ENCODE measurements at places on chromosomes 16 and 17.

- DNase-seq, result no peak
Measured at GRCh38 chr17:78661093-78661770, 84.0 kb upstream of the DNAH17 start.

- DNase-seq, result peak; percentile 53
Measured at GRCh38 chr16:1534021-1535020, 855 bp downstream of the TMEM204 start.

GRCh38 chr16:78906135-78906534, 694.4 kb downstream of the MAF start:
- DNase-seq, result no peak

- no peak for DNase-seq
Measured at GRCh38 chr16:11128211-11129141, 127.5 kb downstream of the SOCS1 start.

- DNase-seq, result no peak
Measured at GRCh38 chr16:51747329-51747728, 596.3 kb upstream of the SALL1 start.

DNA sequence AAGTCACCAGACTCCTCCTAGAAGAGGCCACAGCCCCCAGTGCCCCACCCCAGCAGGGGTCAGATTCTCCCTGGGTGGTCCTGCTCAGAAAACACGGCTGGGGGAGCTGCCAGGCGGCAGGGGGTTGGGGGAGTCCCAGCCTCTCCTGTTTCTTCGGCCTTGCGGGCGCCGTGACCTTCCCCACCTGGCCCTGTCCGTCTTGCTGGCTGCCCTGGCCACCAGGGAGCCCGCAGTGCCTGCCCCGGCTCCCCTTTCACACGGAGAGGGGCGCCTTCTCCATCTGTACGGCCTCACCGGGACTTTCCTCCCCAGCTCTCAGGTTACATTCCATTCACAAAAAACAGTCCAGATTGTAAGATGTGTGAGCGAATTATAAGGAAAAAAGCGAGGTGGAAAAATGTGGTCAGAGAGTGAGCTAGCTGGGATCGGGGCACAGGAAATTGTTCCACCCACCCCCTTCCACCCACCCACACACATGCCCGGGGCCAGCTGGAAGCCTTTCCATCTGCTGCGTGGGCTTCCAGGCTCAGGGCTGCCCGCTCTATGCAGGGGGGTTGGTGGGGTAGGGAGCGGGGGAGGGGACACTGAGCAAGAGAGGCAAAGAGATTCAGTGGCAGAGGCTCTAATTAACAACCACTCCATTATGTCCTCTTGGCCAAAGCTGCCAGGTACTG, 14.6 kb upstream of the CIBAR2 start:
- DNase-seq, result peak; percentile 36

DNA sequence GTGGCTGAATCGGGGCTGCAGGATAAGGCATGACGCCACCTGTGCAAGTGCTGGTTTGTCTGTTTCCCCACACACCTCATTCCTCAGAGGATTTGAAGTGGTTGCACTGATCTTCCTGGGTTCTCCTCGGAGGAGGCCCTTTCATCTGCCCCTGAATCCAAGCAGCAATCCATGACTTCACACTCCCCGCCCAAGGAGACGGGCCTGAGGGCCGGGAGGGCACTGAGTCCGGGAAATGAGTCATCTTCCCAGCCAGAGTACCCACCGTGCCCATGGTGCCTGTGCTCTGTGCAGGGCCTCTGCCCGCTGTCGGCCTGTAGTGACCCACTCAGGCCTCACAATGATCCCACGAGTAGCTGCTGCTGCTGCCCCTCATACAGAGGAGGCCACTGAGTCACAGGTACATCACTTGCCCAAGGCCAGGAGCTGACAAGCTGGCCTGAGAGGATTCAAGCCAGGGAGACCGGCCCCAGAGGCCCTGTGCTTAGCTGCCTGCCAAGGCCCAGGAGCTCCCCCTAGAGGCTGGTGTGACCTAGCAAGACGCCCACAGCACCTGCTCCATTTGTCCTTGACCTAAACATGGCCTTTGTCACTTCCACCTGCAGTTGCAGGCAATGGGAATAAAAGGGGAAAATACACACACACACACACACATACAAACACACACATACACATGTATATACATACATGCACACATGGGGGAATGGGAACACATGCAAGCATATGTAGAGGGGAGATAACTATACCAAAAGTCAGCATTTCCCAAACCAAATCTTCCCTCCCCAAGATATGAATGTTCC, 240.0 kb downstream of the C16orf95 start:
- peak; percentile 63 for DNase-seq

- peak; percentile 91 for DNase-seq
Measured at GRCh38 chr16:88686439-88687253, at the start of gene SNAI3. SNAI3 (minus strand) TSS chr16:88686507; CDS start chr16:88686406, 101 bp downstream.

- DNase-seq, result no peak
Measured at GRCh38 chr17:60328679-60329078, 63.3 kb downstream of the USP32 start.

DNA sequence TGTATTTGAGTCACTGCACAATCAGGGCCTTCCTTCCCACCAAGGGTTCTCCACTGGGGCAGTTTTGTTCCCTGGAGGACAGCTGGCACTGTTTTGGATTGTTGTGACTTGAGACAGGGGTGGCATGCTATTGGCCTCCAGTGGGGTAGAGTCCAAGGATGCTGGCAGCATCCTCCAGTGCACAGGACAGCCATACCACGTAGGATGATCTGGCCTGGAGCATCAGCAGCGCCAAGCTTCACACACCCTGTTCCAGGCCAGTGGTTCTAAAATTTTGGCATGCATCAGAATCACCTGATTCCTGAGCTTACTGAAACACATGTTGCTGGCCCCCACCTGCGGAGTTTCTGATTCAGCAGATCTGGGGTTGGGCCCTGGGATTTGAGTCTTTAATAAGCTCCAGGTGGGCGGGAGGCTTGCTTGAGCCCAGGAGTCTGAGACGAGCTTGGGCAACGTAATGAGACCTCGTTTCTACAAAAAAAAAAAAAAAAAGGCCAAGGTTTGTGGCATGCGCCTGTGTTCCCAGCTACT, 83.2 kb downstream of the MGAT5B start:
- DNase-seq, result no peak

DNA sequence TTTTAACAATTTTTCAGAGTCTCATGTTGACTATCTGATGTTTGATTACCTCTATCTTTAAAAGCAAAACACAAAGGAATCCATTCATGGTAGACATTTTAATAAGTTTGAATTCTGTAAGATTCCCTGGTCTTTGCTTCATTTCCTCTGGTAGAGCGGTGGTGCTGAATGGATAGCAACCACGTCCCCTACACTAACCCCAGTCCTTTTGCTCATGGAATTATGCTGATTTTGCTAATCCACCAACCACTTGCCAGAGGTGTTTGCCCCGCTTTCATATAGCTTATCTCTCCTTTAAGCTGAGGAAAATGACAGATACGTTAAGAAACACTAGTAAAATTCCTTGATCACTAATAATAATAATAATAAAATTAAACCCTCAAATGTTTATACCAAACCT, 9.5 kb downstream of the KCNJ16 start:
- DNase-seq, result no peak

DNA sequence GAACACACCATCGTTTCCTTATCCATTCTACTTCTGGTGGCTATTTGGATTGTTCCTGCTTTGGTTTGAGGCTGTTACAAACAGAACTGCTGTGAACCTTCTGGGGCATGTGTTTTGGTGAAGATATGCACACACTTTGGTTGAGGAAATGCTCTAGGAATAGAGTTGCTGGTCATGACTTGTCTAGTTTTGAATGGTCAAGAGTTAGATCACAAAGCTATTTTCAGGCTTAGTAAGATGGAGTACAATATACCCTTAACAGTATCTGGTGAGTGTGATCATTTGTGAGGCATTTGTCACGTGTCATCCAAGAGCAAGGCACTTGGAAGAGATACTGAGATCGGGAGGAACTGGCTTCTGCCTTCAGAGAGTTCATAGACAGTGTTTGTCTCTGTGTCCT, 47.0 kb upstream of the CACNG5 start:
- DNase-seq, result no peak

GRCh38 chr16:22014271-22014873, 6.5 kb downstream of the MOSMO start:
- DNase-seq, result no peak

GRCh38 chr17:30389756-30390300, 11.1 kb downstream of the CPD start:
- no peak for DNase-seq

DNA sequence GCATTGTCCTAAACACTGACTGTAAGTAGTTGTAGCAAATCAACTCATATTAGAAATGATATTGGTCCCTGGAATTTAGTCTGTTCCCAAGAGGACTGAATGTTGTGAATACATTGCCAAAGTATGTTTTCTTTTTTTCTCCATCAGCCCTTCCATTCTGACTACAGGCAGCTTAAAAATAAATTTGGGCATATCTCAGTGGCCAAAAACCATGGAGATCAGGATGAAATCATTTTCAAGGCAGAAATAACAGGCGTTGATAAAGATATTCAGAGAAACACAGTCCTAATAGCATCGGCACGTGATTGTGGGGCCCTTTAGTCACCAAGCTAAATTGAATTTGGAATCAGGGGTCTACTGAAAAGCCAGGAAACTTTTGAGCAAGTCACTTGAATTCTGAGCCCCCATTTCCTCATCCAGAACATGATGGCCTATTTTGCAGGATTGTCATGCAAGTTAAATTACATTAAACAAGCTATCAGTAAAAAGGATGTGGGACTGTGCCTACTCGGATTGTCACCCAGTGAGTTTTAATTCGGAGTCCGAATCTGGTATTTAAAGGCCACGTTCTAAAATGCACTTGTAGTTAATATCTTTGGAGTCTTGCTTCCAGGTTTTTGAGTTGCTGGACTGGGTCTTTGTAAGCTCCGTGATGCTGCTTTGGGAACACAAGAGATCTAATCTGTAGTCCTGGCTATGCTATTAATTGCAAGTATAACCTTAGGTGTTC, 17.1 kb downstream of the HLF start:
- DNase-seq, result no peak

GRCh38 chr17:27771586-27771985, 28.7 kb downstream of the NOS2 start:
- no peak for DNase-seq

DNA sequence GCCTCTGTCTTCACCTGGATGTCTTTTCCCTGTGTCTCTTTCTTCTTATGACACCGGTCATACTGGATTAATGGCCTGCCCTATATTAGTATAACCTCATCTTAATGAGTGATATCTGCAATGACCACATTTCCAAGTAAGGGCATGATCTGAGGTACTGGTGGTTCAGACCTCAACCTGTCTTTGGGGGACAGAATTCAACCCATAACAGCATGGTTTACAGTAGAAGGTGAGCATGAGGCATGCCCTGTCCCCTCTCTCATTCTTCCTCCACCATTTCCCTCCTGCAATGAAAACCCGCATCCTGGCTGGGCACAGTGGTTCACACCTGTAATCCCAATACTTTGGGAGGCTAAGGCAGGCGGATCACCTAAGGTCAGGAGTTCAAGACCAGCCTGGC, 2.8 kb upstream of the RAB37 start:
- no peak for DNase-seq

- no peak for DNase-seq
Measured at GRCh38 chr17:35630530-35631148, 43.5 kb downstream of the AP2B1 start.

GRCh38 chr16:3748307-3748706, 31.0 kb upstream of the TRAP1 start:
- DNase-seq, result no peak

GRCh38 chr17:48148029-48148770, 40.6 kb downstream of the SNX11 start:
- no peak for DNase-seq
